ENCODE measurements at places on chromosomes 7 and 10.

GRCh38 chr10:51767103-51767763 is 67.8 kb upstream of the CSTF2T start:
- no peak for DNase-seq

GRCh38 chr10:49111320-49111698 is 4.0 kb downstream of the VSTM4 start:
- DNase-seq: no peak

DNA sequence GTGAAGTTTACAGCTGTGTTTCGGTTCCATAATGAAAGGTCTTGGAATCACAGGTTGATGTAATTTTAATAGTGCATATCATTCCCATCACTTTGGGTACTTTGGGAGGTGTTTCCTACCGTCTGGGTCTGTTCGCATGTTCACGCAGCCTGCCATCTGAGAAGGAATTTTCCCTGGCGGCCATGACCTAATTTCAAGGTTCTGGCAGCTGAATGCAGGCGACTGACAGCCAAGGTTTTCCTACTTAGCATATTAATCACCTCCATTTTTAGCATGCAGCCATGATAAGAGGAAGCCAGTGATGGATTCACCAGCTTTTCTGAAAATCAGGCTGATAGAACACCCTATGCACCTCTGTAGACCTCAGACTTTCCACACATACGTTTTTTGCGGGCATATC is 319.1 kb upstream of the TMEM229A start:
- no peak for DNase-seq

GRCh38 chr10:57562211-57562610 is 705.5 kb downstream of the IPMK start:
- DNase-seq: no peak

GRCh38 chr7:106041140-106041717 is 70.9 kb downstream of the SYPL1 start:
- DNase-seq: peak; percentile 65

GRCh38 chr7:2084781-2085505 is 147.8 kb downstream of the MAD1L1 start:
- no peak for DNase-seq

GRCh38 chr10:70578371-70578947 is 24.1 kb downstream of the PRF1 start:
- DNase-seq: no peak

GRCh38 chr10:113056030-113056429 is 106.0 kb downstream of the TCF7L2 start:
- DNase-seq: no peak

- DNase-seq: peak; percentile 86
Observed at GRCh38 chr7:98240961-98241673, 10.9 kb downstream of the TECPR1 start.

GRCh38 chr7:69708857-69709256 is 110.6 kb downstream of the AUTS2 start:
- DNase-seq: no peak

- no peak for DNase-seq
Observed at GRCh38 chr10:71598621-71599055, 120.9 kb downstream of the C10orf105 start.

DNA sequence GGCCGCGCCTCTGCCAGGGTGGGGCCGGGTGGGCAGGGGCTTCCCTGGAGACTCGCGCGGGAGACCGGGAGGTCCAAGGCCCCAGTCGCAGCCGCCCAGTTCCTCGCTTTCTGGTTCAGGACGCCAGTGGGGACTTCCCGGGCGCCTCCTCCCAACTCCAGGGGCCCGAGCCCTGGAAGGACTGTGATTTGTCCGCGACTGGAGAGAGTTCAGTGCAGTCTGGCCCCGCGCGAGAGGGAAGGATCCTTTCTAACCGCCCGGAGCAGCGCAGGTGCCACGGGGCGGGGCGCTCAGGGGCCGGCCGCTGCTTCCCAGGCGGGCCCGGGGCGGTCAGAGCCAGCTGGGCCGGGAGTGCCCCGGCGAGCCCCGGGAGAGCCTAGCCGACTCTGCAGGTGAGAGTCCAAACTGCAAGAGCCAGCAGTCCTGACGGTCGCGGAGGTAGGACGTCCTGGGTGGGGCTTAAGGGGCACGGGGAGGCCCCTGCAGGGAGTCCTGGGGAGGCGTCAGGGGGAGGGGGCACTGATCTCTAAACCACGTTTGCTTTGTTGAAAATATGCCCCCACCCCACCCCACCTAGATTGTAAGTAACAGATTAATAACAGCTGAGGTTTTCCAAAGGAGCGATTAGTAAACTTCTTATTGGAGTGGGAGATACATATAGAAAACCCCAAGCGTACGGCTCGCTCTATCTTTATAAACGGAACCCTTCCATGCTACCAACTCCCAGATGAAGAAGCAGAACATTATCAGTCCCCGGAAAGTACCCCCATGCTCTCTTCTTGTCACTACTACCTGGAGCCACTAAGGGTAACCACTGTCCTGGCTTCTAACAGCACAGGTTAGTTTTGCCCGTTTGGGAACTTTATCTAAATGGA is 8.2 kb downstream of the NKX2-3 start:
- DNase-seq: peak; percentile 81
